ENCODE measurements at places on chromosomes 5 and 9. TPM values are rescaled to one million over a fixed set of nuclear protein-coding genes. Genes with fewer than 3 reads are reported as not detected.

GRCh38 chr9:33223696-33224095 lies 16.3 kb upstream of the SPINK4 start:
- DNase-seq = no peak

DNA sequence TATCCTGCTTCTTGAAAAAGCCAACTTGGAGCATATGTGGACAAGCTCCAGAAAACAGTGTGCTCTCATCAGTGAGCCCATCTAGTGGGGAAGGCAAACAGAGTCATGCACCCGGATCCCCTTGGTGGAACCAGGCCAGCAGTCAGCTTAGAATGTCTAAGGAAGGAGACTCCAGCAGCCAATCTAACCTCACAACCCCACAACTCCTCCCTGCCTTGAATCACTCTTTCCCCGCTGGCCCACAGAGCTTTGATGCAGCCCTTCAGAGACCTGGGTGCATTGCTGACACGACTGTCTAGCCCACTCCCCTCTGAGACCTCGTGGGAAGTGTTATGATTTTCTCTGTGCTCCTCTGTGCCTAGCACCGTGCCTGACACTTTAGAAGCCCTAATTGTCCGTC lies 623.7 kb downstream of the BNC2 start:
- DNase-seq = no peak

- DNase-seq = no peak
Measured at GRCh38 chr5:67875601-67876000, 340.0 kb upstream of the PIK3R1 start.

- no peak for DNase-seq
Measured at GRCh38 chr5:75439276-75439675, 72.2 kb downstream of the CERT1 start.

DNA sequence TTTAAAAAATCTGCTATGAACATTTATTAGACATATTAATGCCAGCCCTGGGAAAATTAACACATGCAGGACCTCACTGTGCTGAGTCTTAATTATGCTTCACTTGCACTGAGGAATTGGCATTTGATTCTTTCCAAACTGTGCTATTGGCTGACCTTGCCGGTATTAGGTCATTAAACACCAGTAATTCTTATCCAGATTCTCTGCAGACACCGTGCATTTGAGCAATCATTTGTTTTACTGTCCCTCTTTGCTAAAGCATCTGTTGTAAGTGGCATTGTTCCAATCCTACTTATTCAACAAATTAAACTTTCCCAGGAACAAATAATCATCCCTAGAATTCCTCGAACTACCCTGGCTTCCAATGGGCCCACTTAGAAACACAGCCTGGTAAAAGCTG lies 145.0 kb downstream of the SLC12A2 start:
- no peak for DNase-seq

GRCh38 chr9:136726631-136727191 lies 14.3 kb downstream of the DIPK1B start:
- DNase-seq = no peak

DNA sequence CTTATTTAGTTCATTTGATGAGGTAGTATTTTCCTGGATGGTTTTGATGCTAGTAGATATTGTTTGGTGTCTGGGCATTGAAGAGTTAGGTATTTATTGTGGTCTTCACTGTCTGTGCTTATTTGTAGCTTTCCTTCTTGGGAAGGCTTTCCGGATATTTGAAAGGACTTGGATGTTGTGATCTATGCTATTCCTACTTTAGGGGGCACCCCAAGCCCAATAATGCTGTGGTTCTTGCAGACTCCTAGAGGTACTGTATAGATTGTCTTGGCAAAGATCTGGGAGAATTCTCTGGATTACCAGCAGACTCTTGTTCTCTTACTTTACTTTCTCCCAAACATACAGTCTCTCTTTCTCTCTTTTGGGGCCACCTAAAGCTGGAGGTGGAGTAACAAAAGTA lies 315.7 kb downstream of the MAT2B start:
- DNase-seq = no peak

The GABRA1 gene
- total RNA-seq = 18.2 TPM

The NUTM2G gene
- total RNA-seq = not detected

The RRAGA gene
- total RNA-seq = 56.1 TPM
